ENCODE measurements at places on chromosomes 1 and 21. TPM values are rescaled to one million over a fixed set of nuclear protein-coding genes. Genes with fewer than 3 reads are reported as not detected.

GRCh38 chr1:96721053-96721415, 550 bp upstream of the PTBP2 start:
- DNase-seq = no peak

DNA sequence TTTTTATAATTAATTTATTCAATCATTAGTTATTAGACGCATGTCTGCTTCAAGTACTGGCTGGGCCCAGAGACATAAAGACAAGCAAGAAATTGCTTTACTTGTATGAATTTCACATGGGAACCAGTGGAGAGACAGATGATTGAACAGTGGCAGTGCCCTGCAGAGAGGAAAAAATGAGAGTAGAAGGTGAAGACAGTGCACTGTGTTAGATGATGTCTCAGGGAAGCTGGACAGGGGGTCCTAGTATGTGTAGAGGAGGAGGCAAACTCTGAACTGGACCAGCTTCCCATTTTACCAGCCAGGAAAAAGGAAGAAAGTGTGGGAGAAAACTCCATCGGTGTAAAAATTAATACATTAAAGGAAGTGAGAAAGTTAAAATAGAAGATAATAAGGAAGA, 126.0 kb downstream of the BACH1 start:
- no peak for DNase-seq

GRCh38 chr1:168320800-168321450, 40.2 kb downstream of the TBX19 start:
- DNase-seq = no peak

DNA sequence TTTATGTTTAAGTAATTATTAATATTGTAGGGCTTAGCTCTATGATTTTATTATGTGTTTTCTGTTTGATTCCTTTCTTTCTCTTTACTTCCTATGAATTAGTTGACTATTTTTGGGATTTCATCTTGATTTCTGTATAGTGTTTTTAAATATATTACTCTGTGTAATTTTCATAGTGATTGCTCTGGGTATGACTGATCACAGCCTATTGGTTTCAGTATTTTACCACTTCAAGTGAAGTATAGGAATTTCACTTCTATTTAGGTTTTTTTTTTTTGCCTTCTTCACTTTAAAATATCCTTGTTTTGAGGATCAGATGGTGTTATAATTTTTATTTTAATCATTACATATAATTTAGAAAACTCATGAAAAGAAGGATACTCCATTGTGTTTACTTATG, 94.8 kb downstream of the CRB1 start:
- no peak for DNase-seq

GRCh38 chr1:81449786-81450185, 350.9 kb upstream of the ADGRL2 start:
- DNase-seq = no peak

DNA sequence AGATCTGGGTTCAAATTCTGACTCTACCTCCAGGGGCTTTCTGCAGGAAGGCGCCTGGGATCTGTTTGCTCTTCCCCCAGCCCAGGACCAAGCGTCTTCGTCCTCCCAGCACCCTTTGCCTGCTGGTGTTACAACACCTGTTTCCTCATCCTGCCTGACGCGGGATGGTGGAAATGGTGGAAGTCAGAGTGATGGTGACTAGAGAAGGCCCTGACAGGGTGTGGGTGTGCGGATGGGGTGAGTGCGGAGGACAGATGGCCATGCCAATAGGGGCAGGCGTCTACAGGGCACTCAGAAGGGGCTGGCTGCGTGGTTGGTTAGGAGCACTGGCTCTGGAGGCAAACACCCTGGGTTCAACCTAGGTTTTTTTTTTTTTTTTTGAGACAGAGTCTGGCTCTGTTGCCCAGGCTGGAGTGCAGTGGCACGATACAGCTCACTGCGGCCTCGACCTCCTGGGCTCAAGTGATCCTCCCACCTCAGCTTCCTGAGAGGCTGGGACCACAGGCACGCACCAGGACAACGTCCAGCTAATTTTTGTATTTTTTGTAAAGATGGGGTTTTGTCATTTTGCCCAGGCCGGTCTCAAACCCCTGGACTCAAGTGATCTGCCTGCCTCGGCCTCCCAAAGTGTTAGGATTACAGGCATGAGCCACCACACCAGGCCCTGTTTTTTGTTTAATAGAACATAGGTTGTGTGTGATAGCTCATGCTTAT, 1.5 kb downstream of the THEMIS2 start:
- DNase-seq = no peak

DNA sequence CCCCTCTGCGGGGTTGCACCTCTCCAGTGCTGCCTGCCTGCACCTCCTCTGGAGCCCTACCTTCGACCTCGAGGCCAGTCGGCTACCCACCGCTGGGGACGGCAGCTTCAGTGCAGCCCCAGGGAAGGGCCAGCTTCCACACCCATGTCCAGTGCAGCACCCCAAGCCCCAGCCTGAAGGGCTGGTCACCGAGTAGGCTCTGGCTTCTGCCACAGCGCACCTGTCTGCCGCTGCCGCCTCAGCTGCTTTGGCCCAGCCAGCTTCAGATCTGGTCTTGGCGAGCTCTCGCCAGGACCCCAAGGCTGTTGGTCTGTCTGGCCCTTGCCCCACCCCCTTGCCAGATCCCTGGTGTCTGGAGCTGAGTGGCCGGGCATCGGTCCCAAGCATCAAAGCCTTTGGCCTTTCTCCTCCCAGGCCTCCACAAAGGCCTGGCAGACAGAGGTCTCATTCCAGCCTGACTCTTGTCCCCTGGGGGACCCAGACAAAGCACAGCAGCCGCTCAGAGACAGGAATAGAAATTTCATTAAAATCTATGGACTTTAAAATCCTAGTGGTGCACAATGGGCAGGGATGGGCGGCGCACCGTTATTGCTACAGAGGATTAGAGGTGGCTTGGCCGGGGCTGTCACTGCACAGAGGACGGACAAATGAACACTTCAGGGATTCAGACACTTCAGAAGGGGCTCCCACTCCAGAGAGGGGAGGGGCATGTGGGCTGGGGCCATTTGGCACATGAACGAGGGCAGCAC, 4.8 kb downstream of the CCDC24 start:
- DNase-seq = no peak

DNA sequence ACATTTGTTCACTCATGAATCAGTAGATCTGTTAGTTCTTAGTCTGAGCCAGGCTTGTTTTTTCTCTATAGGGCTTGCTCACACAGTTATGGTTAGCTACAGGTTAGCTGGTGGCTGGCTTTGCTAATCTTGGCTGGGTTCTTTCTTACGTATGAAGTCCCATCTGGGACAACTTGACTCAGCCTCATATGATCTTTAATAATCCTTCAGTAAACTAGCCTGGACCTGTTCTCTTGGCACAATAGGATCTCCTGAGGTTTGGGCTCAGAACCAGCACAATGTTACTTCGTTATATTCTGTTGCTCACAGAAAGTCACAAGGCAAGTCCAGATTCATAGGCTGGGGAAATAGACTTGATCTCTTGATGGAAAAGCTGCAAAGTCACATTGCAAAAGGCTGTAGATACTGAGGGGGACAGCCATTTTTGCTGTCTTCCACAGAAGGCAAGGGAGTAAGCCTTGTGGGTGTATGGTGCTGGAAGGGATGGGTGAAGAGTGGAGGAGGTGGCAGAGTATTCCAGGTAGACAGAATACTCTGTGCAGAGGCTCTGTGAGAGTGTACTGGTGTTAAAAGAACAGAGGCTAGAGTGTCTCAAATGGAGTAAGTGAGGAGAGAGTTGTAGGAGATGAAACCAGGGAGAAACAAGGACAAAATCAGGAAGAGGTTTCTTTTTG, 24.4 kb downstream of the EFCAB7 start:
- no peak for DNase-seq

DNA sequence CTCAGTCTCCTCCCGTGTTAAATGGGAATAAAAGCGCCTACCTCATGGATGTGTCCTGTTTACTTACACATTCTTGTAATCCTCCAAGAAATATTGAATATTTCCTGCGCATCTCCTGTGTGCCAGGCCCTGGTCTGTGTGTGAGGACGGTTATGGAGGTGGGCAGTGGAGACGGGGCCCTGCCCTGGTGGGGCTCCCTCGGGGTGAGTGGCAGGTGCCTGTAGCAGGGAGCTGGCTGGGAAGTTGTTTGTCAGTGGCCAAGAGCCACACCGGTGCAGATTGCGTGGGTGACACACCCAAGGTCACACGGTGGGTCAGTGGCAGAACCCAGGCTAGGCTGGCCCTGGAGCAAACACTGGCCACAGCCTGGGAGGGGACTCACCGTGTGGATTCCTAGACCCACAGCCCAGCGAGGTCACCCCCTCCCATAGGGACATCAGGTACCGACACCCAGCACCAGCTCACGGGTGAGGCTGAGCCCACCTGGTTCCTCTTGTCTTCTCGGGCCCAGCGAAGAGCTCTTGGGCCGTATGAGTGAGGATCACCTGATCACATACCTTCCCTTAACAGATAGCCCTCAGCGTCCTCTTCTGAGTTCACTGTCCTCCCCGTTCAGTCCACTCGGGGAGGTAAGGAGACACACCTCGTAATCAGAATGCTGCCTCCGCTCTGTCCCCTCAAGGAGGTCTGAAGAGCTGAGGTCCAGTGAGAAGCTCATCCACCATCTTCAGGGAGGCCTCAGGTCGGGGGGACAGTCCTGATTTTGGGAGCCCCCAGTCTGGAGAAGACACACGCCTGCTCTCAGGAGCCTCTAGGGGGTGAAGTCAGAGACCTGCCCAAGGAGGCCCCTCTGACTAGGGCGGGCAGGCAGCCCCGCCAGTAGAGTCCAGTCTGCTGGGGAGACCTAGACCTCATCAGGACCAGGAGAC, 349.6 kb downstream of the MATN1 start:
- no peak for DNase-seq

KCNE1 gene
- total RNA-seq = 0.32 TPM

S1PR1 gene
- 4.8 TPM for total RNA-seq

FNDC10 gene
- total RNA-seq = 3.1 TPM

PRKACB gene
- 155 TPM for total RNA-seq

RXFP4 gene
- total RNA-seq = 4.2 TPM

ETNK2 gene
- total RNA-seq = 2.1 TPM

TNNI3K gene
- total RNA-seq = 1.1 TPM

S100A2 gene
- total RNA-seq = 1.3 TPM

OR10Z1 gene
- not detected for total RNA-seq

HRNR gene
- total RNA-seq = not detected
